Stimulated activated CD4-positive, alpha-beta T cell treated with anti-CD3 and anti-CD28 coated beads, Interleukin-15, amount 100 ng/mL, for 1 hour (primary cell): ENCODE measurements at places on chromosomes 5 and 9.

DNA sequence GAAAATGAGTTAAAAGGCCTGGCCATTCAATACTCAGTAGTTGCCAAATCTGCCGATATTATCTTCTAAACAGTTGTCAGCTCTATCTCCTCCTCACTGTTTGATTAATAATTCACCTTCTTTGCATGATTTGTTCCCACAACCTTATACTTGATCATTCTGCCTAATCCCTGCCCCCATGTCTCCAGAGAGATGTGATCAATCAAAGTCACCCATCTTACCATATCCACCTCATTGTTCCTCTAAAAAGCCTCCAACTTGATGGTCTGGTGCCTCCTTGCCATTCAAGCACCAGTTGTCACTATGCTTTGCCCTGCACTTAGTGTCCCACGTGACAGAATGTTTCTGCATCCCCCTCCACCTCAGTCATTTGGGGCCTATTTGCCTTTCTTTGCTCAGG is 41.3 kb downstream of the KIAA1958 start:
- DNase-seq, result no peak

- no peak for DNase-seq
These were observed 1.2 kb downstream of the NIPSNAP3B start for GRCh38 chr9:104765138-104765537.

DNA sequence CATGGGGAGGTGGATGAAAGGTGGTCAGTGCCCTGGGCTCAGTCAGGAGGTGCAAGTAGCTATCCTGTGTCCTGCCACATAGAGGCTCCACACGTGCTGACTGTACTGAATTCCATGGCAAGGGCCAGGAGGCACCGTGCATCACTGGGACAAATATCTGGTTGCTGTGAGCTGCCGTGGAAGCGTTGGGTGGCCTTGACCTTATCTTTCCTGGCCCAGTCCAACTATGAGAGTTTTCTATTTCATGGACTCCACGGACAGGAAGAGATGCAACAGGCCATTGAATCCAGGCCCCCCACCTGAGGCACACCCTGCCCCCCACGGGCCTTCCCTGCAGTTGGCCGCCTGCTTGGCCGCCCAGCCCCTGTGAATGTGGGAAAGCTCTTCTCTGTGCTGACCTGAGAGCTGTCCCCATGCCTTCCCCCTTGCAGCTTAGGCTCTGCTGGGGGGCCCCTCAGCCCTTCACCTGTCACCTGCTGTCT is 1.7 kb downstream of the GRHPR start:
- no peak for DNase-seq

DNA sequence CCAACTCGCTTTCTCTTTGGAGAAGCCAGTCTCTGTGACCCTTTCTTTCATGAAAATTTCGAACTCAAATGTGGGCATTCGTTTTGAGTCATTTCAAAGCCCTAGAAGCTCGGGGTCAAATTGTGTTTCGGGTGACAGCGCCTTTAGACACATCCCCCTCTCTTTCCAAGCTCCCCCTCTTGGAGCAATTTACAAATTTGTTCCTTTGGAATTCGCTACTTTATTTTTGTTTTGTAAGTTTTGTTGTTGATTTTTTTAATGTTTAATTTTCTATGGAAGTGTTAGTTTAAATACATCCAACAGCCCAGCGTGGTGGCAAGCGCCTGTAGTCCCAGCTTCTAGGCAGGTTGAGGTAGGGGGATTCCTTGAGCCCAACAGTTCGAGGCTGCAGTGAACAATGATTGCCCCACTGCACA is 4.6 kb upstream of the BARX1 start:
- DNase-seq, result no peak

DNA sequence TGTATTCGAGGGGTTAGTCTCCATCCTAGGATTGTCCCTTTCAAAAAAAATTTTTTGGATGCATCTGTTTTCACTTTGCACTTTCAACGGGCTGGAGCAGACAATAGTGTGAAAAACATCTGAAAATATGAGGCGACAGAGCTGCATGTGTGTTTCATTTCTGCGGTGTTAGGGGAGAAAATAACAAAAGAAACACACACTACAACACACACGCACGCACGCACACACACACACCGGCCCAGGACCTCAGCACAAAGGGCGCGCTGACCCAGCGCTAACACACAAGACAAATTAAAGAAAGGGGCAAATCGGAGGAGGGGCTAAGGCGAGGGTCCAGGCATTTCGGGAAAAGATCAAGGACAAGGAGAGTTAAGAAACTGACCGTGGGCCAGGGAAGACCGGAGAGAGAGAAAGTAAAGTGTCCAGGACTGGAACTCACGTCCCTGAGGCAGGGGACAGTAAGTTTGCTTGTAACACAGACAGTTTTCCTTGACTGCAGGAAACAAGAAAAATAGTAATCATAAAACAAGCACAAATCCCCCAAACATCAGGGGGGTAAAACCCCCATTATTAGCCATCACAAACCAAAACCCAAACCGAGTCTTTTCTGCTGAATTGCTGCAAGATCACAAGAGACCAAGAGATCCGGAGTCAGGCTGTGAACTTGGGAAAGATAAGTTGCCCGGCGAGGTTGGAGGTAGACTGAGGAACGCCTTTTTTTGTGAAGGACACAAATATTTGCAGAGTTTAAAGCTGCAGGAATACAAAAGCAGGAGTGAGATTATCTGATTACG is 302.1 kb downstream of the PARP8 start:
- no peak for DNase-seq

- no peak for DNase-seq
These were observed 492.4 kb upstream of the KLF4 start for GRCh38 chr9:107982001-107982400.

- DNase-seq, result no peak
These were observed 6.5 kb downstream of the TBC1D2 start for GRCh38 chr9:98248737-98249474.

- DNase-seq, result no peak
These were observed 546.9 kb upstream of the C9orf72 start for GRCh38 chr9:28120184-28120583.
